ENCODE measurements at places on chromosomes 11 and 22. TPM values are rescaled to one million over a fixed set of nuclear protein-coding genes. Genes with fewer than 3 reads are reported as not detected.

RAB3IL1 gene
- 2.8 TPM for total RNA-seq

CDHR5 gene
- not detected for total RNA-seq

AIFM3 gene
- 0.56 TPM for total RNA-seq

RFPL2 gene
- not detected for total RNA-seq

NTM gene
- total RNA-seq, result 2.0 TPM

SCN2B gene
- total RNA-seq, result not detected

TRIM21 gene
- 24.8 TPM for total RNA-seq

OTUB1 gene
- 56.9 TPM for total RNA-seq

CARD10 gene
- total RNA-seq, result 18.9 TPM

GAS2L1 gene
- 15.5 TPM for total RNA-seq

Measured in MG63 (cell line).